ENCODE measurements at places on chromosomes 4 and X. TPM values are rescaled to one million over a fixed set of nuclear protein-coding genes. Genes with fewer than 3 reads are reported as not detected.

RASSF6 gene
- 0.15 TPM for polyA plus RNA-seq

DNA sequence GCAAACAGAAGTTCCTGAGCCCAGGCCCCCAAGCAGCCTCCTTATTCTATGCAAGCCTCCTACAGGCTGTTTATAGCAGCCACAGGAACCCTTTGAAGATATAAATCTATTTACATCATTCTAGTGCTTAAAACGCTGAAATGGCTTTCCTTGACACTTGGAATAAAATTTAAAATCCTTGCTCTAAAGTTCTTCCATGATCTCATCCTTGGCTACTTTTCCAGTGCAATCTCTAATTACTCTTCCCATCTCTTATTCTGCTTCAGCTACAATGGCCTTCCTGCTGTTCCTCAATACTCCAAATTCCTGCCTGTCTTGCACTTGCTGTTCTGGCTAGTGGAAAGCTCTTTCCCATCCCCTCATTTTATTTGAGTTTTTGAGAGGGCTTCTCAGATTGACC lies 634.2 kb upstream of the NR3C2 start:
- DNase-seq = peak; percentile 82
- H3K4me3 ChIP-seq = no peak overlapping the region
- no peaks in the 10 kb centered on the region for H3K4me1 ChIP-seq

DNA sequence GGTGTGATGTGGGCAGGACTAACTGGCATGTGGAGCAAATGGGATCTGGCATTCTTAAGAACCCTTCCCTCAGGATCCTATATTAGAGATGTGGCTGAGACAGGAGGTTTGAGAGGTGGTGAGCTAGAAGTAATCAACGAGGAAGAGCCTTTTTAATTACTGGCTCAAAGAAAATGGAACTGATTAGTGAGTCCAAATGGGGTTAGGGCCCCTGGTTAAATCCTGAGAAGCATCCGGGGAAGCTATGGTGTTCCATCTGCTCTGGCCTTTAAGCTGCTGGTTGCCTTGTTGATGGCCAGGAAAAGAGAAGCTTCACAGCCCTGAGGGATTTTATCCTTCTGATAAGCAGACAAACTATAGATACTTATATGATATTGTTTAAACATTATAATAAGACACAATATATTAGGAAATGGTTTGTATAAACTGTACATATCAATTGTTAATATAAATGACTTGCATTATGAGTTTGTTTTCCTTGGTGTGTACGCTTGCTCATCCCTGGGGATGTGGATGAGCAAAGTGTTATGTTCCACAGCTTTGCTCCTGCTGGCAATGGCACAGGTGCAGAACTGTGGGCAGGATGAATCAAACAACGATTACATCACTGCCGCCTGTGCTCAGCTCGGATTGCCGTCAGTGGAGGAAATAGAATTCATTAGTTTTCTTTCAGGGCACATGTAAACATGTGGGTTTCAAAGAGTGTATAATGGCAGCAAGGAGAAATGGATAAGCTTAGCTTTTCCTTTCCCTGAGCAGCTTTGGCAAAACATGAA lies 328.6 kb upstream of the ARX start:
- no peak for DNase-seq
- no peaks in the 10 kb centered on the region for H3K27me3 ChIP-seq
- H3K4me3 ChIP-seq = no peak overlapping the region
- H3K27ac ChIP-seq = no peak overlapping the region
- H3K4me1 ChIP-seq = no peaks in the 10 kb centered on the region

PWWP3B gene
- 13.7 TPM for polyA plus RNA-seq

DNA sequence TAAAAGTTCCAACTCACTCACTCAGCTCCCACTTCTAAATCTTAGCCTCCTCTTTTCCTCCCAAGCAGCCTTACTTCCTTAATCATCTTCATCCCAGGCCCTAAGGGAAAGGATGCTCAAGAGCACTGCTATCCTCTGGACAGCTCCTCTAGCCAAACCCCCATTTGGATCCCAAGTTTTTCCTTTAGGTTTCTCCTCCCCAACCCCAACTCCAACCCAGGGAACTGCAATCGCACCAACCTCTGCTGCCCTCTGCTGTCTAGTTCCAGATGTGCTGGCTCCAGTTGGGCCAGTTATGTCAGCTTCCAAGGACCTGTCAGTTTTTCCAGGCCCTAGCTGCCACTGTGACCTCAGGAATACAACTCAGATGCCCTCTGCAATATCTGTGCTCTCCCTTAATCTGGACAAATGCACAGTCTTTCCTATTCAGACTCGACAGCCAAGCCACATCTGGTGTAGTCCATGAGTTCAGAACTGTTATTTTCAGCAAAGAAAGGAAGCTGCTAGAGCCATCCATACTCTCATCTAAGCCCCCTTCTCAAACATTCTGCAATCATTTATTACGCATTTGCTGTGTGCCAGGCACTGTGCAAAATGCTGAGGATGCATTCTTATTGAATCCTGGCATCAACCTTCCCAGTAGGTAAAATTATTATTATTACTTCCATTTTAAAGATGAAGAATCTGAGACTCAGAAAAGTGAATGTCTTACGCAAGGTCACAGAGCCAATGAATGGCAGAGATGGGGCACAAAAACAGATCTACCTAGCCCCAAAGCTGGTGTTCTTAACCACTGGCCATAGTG lies 12.3 kb upstream of the XPNPEP2 start:
- H3K4me1 ChIP-seq = no peaks in the 10 kb centered on the region
- no peak overlapping the region for H3K4me3 ChIP-seq
- H3K27me3 ChIP-seq = peaks cover 17% of the 10 kb centered on the region
- H3K27ac ChIP-seq = no peak overlapping the region

GRCh38 chr4:151770154-151770553 lies 9.3 kb upstream of the GATB start:
- H3K27me3 ChIP-seq = no peaks in the 10 kb centered on the region
- no peaks in the 10 kb centered on the region for H3K4me1 ChIP-seq
- no peak overlapping the region for H3K27ac ChIP-seq

CT55 gene
- 0.11 TPM for polyA plus RNA-seq
